ENCODE measurements at places on chromosomes 3 and 15.

DNA sequence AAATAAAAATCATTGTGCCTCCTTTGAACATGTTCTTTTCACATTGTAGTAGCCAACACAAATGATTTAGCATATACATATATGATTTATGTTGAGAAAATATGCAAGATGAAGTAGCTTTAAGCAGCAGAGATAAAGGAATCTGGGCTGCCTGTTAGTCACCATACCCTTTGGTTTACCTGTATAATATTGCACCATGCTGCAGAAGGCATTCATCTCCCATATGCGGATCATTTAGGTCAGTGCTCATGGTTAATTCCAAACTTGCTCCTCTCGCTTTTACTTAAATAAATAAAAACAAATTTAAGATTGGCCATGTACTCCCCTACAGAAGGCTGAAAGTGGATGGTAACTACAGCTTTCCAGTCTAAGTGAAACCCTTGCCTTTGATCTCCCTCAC lies 86.7 kb upstream of the TBL1XR1 start:
- no peak for DNase-seq

GRCh38 chr15:96325541-96326327 lies 4.8 kb upstream of the NR2F2 start:
- no peak for DNase-seq

DNA sequence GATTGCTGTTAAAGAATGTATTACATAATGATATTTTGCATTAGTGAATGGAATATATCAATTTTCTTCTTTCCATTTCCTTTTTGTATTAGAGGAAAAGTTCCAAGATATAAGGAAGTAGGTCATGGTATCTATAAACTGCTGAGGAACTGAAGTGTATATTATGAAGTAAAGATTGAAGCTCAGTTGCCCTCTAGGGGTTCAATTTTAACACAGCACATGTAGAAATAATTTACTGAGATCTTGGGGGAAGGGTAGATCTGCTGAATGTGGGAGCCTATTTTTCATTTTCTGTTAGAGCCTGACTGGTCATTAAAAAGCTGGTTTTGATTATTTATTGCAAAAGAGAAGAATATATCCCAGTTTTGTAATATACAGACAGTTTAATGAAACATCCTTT lies 45.2 kb downstream of the CMC1 start:
- peak; percentile 37 for DNase-seq

GRCh38 chr15:47955021-47955420 lies 165.8 kb upstream of the SLC24A5 start:
- DNase-seq = no peak

DNA sequence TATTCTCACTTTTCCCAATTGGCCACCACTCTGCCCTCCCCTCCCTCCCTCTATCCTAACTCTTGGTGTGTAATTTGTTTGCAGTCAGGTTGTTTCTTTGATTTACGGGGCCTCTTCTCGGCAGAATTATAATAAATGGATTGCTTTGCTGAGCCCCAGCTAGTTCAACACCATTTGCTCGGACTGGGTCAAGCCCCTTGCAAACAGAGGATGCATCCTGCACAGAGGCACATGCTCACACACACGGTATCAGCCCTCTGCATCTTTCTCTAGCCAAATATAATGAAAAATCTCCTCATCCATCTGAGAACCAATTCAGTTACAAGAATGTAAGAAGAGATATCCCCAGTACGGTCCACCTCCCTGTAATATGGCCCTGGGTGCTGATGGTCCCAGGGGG lies 97.7 kb downstream of the EPHB1 start:
- no peak for DNase-seq

- DNase-seq = no peak
These were observed 40.4 kb downstream of the ETFA start for GRCh38 chr15:76270876-76271275.

GRCh38 chr3:109143646-109144045 lies 7.1 kb downstream of the C3orf85 start:
- no peak for DNase-seq

DNA sequence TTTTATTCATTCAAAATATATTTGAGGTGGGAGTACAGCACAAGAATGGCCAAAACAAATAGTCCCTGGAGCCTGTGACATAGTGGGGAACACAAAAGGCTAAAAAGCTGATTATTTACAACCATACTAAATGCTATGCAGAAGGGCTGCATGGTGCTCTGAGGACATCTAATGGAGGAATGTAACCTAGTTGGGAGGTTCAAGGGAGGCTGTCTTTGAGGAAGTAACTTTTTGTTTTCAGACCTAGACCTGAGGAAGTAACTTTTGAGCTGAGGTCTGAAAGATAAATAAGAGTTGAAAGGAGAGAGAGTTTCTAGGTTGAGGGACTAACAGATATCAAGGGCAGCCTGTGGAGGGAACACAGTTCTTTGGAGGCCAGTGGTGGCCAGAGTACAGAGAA lies 34.8 kb upstream of the RASA2 start:
- peak; percentile 83 for DNase-seq

DNA sequence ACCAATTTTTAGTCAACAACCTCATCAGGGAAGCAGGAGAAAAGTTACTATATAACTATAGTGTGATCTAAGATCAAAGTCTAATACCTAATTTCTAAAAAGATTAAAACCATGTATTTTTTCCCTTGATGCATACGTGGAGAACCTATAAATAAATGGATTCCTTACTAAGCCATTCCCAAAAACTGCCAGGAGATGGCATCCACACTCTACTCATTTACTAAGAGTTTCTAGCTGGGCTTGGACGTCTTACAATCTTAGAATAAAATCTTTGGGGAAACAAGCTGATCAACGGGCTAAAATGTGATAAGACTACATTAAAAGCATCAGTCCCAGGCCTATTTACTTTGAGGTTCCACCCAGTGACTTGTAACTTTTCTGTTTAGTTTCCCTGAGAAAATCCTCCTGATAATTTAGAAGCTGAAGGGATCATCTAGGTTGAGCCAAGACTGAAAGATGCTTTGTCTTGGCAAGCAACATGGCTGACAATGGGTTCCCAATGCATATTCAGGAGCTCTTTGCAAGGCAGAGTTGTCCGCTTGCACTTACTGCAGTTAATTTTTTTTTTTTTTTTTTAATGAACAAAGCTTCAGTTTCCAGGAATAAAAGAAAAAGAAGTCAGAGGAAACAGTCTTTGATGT lies 85.5 kb upstream of the FGF12 start:
- peak; percentile 35 for DNase-seq

- DNase-seq = no peak
These were observed 558.8 kb upstream of the ADAMTS9 start for GRCh38 chr3:65246561-65246960.
